ENCODE measurements at places on chromosomes 4 and X. TPM values are rescaled to one million over a fixed set of nuclear protein-coding genes. Genes with fewer than 3 reads are reported as not detected.

Gene CYBB
- 80.4 TPM for total RNA-seq

Gene HTN3
- total RNA-seq = not detected

Gene PNMA6E
- not detected for total RNA-seq

Gene KLF8
- 25.8 TPM for total RNA-seq

Gene STATH
- total RNA-seq = not detected

Gene SYN1
- total RNA-seq = not detected

Gene IGSF1
- not detected for total RNA-seq
